Tibial nerve (tissue), 4 donors: ENCODE measurements at places on chromosomes 12 and 14.

GRCh38 chr12:74170645-74171477 lies 366.8 kb upstream of the ATXN7L3B start:
- DNase-seq: no peak

GRCh38 chr12:70824511-70824910 lies 96.0 kb downstream of the PTPRR start:
- DNase-seq: no peak

DNA sequence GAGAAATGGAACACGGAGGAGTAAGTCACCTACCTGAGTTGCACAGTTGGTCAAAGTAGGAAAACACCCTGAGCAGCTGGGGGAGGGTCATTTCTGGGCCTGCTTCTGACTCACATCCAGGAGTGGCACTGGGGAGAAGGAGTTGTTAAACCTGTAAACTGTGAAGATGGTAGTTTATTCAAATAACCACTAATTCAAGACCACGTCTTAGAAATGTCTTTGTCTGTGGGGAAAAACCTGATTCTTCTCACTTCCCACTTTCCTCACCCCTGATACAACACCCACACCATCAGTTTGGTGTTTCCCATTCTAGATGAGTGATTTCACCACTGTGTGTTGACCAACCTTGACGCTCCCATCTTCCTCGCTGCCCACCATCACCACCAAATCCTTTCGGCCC lies 207.1 kb downstream of the ANO4 start:
- DNase-seq: no peak

DNA sequence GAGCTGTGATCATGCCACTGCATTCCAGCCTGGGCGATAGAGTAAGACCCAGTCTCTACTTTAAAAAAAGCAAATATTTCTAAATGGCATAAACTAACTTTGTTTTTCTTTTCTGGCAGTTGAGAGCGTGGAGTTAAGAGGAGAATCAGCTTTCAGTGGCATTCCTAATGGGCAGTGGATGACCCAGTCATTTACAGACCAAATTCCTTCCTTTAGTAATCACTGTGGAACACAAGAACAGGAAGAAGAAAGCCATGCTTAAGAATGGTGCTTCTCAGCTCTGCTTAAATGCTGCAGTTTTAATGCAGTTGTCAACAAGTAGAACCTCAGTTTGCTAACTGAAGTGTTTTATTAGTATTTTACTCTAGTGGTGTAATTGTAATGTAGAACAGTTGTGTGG lies 21.2 kb downstream of the TDG start:
- DNase-seq: no peak

DNA sequence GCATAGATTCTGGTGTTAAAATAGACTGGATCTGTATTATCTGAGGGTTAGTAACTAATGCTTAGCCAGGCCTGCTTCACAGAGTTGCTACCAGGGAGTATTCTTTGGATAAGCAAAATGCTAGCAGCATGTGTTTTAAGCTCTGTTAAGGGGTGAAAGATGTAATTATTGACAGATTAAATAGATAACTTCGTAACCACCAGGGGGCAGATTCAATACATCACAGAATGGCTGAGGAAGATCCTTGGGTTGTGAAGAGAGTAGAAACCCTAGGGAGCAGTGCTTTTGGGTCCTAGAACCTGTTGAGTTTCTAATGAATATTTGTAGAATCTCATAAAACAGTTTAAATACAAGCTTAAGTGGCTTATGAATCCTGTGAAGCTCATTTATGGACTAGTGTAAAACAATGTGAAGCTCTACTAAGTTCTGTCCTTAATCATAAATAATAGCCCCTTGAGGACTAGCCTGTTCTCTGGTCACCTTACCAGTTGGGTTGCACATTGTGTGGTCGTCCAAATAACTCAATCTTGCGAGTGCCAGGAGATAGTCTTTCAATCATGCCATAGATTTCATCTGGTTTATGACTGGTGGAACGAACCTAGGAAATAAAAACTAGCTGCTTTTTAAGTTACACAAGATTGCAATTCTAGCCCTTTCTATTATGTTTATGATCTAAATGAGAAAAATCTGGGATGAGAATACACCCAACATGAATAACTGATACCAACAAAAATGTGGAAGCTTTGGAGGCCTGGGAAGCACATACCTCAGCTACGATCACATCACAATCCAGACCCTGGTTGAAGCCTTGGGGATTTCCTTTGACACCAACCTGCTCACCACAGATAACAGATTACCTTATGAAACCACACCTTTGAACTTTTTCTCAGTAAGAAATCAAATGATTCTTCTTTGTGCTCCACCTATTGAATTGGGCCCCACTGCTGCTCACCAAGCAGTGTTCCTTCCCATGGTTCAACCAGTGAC lies 12.3 kb downstream of the METTL3 start:
- no peak for DNase-seq

DNA sequence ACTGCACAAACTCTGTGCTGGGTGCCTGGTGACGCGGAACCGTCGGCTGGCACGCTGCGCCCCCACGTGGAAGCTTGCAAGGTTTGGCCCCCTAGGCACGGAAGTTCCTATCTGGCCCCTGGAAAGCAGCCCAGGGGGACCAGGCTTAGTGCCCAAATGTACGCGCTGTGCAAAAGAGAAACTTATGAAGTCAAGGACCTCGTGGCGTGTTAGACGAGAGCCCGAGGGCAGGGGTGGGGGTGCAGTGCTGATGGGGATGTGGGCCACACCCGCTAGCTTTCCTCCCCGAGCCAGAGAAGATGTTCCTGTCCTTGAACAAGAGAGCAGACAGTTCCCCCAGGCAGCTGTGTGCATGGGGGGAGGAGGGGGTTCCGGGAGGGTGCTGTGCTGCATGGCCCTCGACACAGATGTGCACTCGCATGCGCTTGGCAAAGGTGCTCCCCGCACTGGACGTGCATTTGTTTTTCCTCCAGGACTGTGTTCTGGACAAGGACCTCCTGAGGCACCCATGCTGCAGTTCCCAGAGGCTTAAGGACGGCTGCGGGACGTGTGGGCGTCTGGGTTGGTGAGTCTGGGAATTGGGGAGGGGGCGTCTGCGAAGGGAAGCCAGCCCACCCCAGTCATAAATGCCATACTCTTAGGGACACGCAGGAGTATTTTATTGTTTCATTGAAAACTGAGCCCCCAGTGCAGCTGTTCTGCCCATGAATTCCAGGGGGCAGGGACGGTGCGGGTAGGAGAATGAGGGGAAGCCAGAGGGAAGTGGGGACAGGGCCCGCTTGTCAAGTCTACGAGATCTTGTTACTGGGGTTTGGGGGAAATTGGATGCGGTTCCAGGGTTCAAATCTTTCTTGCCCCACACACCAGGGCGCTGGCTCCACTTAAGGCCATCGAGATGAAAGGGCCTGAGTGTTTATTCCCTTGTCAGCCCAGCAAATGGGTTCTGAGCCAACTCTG lies 80.0 kb downstream of the NTF3 start:
- no peak for DNase-seq

DNA sequence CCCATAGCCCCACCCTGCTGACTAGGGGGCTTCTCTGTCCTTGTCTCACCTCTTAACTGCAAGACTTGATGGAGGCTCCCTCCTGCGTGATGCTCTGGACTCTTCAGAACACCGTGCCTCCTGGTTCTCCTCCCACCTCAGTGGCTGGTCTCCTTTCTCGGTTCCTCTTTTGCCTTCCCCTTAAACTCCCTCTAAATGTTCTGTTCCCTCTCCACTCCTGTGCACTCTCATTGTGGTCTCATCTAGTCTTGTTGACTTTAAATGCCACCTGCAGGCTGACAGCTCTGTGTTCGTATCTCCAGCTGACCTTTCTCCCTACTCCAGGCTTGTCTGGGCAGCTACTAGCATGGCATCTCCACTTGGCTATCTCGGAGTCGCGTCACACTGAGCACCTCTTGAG lies 28.3 kb downstream of the DYNC1H1 start:
- DNase-seq: no peak

GRCh38 chr12:89706551-89706950 lies 2.1 kb downstream of the ATP2B1 start:
- no peak for DNase-seq

DNA sequence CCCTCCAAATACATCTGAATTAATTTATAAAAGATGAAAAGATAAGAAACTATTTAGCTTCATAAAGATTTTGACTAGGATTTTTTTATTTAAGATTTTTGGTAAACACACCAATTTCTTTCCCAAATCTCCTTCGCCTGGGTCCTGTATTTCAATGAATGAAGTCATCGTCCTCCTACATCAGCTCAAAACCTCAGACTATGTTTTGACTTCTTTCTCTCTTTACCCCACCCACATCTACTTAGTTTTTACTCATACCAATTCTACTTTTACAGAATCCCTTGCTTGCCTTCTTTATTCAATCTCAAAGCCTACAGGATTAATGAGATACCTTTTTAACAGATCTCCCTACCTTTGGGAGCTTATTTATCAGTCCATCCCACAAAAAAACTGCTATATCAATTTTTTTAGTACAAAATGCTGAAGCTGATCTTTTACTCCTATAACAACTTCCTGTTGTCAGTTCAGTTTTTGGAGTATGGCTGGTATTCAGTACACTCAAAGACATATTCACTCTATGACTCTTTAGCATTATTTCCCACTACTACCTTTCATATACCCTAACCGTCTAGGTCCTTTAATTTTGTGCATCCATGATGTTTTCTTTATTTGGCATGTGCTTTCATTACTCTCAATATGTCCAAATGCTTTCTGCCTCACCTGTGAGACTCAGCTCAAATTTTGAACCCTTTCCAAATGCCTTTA lies 18.7 kb upstream of the CCDC91 start:
- no peak for DNase-seq

GRCh38 chr12:44078273-44078672 lies 242.4 kb downstream of the TMEM117 start:
- no peak for DNase-seq

DNA sequence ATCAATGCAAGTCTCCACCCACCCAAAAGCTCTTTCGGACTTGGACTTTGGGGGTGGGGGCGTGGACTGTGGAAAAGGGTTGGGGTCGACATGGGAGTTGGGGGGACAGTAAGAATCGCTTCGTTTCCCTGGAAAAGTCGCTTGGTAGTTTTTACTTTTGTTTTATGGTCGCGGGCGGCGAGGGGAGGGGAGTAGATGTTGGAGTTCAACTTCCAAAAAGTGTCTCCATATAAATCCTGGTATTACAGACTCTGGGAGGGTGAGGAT lies 568 bp upstream of the BCL11B start:
- DNase-seq: no peak

- no peak for DNase-seq
Measured at GRCh38 chr14:33917661-33918060, 33.2 kb downstream of the EGLN3 start.

DNA sequence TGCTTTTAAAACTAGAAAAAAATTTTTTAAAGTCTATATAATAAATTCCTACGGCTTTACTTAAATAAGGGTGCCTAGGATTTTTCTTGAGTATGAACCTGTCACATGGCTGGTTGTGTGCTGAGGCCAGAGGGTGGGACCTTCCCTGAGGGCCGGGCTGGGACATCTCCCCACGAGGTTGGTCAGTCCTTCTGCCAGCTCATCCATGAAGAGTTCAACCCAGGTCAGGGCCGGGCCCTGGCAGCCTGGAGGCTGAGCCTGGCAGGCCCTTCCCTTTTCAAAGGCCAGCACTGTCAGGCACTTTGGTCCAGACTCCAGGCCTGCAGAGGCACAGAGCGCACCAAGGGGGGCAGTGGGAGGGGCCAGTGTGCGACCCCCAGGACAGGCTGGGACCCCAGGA lies 31.7 kb downstream of the TNFAIP2 start:
- peak; percentile 57 for DNase-seq

DNA sequence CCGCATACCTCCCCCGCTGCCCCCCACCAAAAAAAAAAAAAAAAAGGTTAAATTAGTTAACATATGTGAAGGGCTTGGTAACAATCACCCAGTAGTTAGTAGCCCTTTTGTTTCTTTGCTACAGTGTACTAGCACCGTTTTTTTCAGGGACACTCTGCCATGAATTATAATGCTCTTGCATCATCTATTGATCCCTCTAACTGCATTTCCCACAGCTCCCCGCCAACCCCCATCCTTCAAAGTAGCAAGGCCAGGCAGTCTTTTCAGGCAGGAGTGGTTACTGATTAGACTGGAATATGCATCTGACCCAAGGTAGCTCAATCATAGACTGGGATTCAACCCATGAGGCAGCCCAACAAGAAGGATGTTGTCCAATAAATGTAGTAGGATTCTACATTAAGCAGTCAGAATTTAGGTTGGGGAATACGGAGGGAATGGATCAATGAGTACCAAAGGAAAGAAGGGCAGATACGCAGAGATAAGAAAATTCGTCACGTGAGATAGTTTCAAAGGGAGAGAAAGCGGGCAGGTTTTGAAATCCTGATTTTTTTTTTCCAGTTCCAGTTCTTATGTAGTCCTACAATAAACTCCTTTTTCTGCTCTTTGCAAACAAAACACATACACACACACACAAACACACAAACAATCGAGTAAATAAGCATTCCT lies 39.8 kb upstream of the CRACR2A start:
- no peak for DNase-seq

DNA sequence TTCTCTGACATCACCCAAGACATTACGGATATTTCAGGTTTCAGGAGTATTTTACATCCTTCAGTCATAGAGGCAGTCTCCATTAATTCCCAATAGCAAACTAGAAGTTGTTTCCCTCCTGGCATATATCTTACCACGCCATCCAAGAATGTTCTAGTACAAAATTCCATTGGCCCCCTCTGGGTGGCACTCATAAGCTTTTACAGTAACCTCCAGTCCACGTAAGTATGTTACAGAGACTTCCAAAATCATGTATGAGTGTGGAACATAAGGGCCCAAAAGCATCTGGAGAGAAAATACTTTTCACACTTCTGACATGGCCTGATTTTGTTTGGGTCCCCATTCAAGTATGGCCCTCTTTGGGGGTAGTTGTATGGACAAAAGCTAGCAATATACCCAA lies 58.1 kb upstream of the DHRS4 start:
- no peak for DNase-seq

GRCh38 chr14:29789475-29789874 lies 138.2 kb downstream of the PRKD1 start:
- DNase-seq: no peak

- DNase-seq: no peak
Measured at GRCh38 chr12:12572659-12573058, 10.0 kb upstream of the DUSP16 start.

DNA sequence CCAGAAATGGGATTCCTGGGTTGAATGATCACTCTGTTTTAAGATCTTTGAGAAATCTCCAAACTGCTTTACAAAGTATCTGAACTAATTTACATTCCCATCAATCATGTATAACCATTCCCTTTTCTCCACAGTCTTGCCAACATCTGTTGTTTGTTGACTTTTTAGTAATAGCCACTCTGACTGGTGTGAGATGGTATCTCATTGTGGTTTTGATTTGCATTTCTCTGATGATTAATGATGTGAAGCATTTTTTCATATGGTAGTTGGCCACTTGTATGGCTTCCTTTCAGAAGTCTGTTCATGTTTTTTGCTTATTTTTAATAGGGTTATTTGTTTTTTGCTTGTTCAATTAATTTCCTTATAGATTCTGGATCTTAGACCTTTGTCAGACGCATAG lies 211.8 kb upstream of the AVPR1A start:
- DNase-seq: no peak

GRCh38 chr14:105249182-105250007 lies 1.1 kb downstream of the BTBD6 start:
- no peak for DNase-seq

GRCh38 chr12:109961612-109962011 lies 34.6 kb downstream of the GIT2 start:
- DNase-seq: no peak

- no peak for DNase-seq
Measured at GRCh38 chr12:44511289-44511688, 364.8 kb downstream of the NELL2 start.

GRCh38 chr14:50719911-50720759 lies 52.0 kb upstream of the SAV1 start:
- no peak for DNase-seq

- DNase-seq: no peak
Measured at GRCh38 chr14:31395572-31396205, 24.7 kb downstream of the HEATR5A start.

- DNase-seq: no peak
Measured at GRCh38 chr14:88955455-88955854, 131.0 kb downstream of the TTC8 start.
